Stimulated activated CD4-positive, alpha-beta T cell treated with anti-CD3 and anti-CD28 coated beads, Interleukin-1b, Interleukin-23, amount 100 ng/mL, for 24 hours (primary cell): ENCODE measurements at places on chromosomes 12 and 14.

DNA sequence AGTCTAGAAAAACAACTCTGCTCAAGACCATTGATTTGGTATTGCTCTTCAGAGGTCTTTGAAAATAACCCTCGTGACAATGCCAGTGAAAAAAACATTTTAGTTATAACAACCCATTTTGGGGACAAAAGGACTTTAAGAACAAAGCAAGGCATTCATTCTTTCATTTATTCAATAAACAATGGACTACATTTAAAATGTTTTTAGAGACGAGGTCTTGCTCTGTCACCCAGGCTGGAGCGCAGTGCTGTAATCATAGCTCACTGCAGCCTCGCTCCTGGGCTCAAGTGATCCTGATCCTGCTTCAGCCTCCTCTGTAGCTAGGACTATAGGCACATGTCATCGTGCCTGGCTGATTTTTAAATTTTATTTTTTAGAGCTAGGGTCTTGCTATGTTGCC, 7.7 kb upstream of the KICS2 start:
- no peak for DNase-seq

DNA sequence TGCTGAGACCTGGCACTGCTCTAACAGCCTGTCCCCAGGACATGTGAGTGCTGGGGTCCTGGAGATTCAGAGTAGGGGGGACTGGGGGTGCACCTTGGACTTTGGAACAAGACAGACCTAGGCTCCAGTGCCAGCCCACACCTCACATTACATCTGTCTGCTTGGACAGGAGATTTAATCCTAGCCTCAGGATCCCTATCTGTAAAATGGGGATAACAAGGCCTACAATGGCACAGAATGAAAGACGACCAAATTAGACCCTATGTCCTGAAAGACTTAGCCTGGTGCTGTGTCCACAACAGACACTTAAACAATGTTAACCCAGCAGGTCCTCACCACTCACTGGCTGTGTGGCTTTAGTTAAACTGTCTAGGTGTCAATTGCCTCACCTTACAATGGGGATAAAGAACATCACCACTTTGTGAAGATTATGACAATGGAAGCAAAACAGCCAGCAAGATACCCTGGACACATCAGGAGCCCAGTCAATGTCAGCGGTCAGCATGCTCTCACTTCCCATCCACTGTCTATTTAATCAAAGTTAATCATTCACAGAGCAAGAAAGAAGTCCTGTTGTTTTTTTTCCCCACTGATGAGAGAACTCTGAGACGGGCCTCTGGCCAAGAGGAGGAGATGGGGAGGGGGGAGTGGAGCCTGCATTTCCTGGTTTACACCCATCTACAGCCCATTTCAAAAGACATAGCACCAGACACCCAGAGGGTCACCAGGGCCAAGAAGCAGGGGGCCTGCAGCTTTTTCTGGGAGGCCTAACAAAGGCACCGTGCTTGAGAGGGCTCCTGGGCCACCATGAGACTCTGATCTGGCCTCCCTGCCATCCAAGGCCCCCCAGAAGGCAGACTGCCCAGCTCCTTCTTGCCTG, 40.6 kb downstream of the ACTN1 start:
- no peak for DNase-seq

GRCh38 chr12:81627336-81628189, 131.6 kb downstream of the PPFIA2 start:
- DNase-seq, result no peak

DNA sequence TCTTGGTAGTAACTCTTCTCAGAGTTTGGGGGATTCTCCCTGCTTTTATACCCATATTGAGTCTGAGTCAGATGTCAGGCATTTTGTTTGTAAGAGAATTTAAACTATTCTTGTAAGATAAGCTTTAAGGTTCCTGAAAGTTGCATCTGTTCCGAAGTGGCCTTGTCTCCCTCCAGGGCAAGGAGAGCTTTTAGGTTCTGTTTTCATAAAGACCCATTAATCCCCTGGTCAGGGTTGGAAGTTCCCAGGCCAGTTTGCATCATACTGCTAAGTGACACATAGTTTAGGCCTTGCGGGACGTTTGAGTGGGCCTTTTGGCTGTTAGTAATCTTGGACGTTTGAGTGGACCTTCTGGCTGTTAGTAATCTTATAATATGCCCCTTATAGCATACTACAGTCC, 396.7 kb downstream of the NPAS3 start:
- no peak for DNase-seq

DNA sequence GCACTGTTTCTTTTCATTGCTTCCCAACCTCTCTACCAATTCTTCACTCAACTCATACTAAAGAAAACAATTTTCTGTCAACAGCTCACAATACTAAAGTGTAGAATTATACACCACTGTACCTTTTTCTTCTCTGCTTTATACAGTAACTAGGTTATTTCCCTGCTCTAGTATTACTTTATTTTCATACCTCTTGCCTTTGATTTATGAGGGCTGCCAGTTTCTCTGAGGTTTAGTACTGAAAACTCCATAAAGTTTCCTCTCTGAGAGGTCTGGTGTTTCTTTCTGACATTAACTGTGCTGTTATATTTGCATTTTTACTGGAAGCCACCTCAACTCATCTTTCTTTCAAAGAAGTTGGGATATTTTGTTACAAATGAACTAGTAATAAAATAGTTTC, 63.0 kb upstream of the GRIP1 start:
- DNase-seq, result no peak

DNA sequence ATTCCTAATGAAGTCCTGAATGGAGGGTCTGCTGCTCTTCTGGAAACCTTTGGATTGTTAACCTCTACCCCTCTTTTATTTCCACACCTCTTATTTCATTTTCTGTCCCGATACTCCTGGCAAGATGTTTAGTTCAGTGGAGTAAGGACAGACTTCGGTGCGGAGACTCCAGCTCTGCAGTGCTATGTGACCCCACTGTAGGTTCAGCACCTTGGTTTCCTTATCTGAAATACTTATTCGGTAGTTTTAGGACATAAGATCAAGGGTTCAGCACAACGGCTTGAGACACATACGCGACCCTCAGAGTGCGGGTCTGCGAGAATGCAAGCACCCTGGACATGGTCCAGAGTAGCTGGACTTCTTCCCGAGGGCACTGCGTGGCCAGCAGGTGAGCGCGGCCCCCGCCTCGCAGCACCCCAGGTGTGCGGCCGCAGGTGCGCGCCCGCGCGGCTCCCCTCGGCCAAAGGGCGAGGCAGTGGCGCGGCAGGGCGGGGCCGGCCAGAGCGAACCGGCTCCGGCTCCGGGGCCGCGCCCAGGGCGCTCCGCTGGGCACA, 465 bp upstream of the FGD4 start:
- DNase-seq, result no peak
